ENCODE measurements at places on chromosomes 2 and 18. TPM values are rescaled to one million over a fixed set of nuclear protein-coding genes. Genes with fewer than 3 reads are reported as not detected.
A peak's percentile ranks its signal among the peaks of the same experiment; 100 is the strongest.

BCL2 gene
- 48.4 TPM for total RNA-seq

TSPYL6 gene
- total RNA-seq: not detected

PLCL1 gene
- total RNA-seq: 3.3 TPM

DPP10 gene
- total RNA-seq: not detected

METTL4 gene
- 19.4 TPM for total RNA-seq

CPO gene
- not detected for total RNA-seq

WDR35 gene
- total RNA-seq: 4.4 TPM

RAB27B gene
- total RNA-seq: 0.52 TPM

HOXD3 gene
- total RNA-seq: not detected

DNA sequence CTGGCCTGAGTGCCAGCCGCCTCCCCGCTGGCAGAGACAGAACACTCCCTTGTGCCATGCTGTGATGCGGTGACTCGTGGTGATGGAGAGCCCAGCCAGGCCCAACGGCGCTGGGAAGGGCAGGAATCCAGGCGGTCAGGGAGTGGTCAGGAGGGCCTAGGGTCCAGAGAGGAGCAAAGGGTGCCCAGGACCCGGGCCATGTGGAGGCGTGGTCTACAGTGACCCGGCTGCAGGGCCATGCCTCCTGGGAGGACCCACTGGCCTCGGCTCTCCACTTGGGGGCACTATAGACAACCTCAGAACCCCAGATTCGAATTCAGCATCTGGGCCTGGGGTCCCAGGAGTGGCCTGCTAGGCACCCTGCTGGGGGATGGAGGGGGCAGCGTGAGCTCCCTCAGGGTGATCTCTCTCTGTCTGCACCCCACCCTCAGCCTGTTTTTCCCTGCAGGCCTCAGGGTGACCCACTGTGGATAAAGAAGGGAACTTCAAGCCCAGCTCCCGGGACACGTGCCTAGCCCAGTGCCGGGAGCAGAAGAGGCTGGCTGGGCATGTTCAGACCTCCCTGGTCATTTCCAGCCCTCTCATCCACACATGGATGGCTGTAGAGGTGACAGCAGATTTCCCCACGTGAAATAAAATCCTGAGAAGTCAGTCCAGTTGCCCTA lies 13.0 kb downstream of the AMER3 start:
- DNase-seq: peak; percentile 15
- no peak overlapping the region for H3K4me3 ChIP-seq
- no peak overlapping the region for H3K27ac ChIP-seq
- no peaks in the 10 kb centered on the region for H3K36me3 ChIP-seq

DNA sequence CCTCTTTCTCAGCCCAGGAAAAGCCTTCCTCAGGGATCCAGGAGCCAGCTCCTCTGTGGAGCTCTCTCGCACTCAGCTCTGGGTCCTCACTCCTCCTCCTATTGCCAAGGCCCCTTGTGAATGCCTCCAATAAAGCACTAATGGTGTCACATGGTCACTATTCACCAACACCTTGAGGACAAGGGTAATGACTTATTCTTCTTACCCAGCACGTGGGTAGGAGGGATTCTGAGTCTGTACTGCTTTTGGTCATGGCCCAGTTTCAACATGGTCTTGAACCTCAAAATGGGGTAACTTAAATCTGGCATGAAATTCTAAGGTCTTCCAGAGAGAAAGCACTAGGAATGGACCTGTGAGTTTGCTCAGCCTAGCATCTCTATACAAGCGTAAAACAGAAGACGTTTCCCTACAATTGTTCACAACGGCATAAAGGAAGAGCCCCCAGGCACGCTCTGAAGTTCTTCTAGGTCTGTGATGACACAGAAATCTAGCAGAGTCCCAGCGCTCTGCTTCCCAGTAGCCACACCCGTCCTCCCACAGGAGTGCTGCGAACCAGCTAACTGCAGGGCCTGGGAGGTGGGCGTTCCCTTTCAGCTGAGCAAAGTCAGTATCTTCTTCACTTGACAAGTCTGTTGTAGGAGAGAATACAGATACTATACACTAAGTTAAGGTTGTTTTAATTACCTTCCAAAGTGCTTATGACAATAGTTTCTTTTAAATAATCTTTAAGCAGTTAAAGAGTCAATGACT lies 14.6 kb upstream of the KIDINS220 start:
- H3K27me3 ChIP-seq: peaks cover 1% of the 10 kb centered on the region
- no peak overlapping the region for H3K4me3 ChIP-seq
- peaks cover 2% of the 10 kb centered on the region for H3K4me1 ChIP-seq
- DNase-seq: no peak
- no peaks in the 10 kb centered on the region for H3K36me3 ChIP-seq

DNA sequence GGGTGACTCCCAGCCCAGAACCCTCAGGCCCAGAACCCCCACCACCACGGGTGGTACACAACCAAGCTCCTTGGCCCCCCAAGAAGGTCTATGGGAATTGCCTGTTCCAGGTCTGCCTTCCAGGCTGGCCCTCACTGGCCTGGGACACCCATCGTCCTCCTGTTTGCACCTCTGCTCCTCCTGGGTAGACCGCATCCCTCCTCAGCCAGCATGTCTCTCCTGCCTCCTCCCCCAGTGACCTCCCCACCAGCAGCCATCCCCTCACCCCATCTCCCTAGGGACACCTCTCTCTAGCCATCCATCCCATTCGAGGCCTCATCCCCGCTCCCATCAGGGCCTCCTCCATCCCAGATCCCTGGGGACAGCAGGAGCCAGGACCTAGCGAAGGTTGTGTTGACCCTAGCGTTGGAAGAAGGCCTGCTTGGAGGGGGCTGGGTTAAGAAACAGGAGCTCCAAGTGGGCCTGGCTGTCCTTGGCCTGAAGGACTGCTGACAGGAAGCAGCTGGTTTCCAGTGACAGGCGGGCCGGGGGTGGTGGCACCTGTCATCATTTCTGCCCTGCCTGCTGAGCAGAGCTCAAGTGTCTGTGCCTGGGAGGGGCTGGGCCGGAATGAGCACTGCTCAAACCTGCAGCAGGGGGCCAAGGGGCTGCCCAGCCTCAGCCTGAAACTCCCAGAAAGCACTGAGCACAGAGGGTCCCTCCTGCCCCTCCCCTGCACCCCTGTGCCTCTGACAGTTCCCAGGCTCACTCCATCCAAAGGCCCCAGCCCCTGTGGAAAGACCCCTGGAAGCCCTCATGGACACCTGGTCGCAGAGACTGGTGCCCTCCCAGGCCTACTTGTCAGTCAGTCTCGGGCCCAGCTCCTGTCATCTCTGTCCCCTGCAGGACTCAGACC lies 96.0 kb upstream of the OTOS start:
- H3K4me1 ChIP-seq: peaks cover 2% of the 10 kb centered on the region
- H3K4me3 ChIP-seq: no peak overlapping the region
- peak; percentile 17 for DNase-seq
- no peaks in the 10 kb centered on the region for H3K36me3 ChIP-seq

DNA sequence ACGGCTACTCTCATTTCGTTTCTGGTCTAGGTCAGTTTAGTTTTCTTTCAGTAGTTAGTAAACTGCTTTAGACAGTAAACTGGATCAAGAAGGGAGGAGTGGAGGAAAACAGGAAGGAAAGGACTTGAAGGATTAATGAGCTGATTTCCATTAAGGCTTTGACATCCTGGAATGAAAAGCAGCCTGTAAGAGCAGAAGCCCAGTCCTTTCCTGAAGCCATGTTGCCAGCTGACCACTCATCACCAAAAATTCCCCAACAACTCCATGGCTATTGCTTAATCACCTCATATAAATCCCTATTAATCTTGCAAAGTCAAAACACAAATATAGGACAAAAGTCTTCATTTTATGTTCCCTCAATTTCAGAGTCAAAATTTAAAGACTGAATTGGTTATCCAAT lies 113.7 kb upstream of the ZFP36L2 start:
- no peaks in the 10 kb centered on the region for H3K4me1 ChIP-seq
- H3K27me3 ChIP-seq: no peaks in the 10 kb centered on the region
- H3K36me3 ChIP-seq: peaks cover 27% of the 10 kb centered on the region
- H3K4me3 ChIP-seq: no peak overlapping the region
- DNase-seq: no peak

DNA sequence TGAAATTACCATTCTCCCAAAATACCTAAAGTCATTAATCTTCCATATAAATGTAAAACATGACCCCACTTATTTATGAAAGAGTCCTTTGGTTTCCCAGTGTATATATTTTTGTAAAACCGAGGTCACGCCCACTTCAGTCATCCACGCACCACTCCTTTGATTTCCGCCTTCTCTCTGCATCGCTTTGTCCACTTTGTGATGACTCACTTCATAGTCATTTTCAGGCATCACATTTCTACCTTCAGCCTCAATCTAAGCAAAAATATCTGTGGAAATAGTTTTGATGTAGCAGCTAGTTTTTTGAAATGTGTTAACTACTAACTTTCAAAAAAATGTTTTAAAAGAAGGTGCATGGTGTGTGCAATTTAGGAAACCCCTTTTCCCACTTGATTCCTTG lies 793.5 kb upstream of the SOX11 start:
- no peaks in the 10 kb centered on the region for H3K27me3 ChIP-seq
- H3K4me1 ChIP-seq: no peaks in the 10 kb centered on the region
- no peaks in the 10 kb centered on the region for H3K36me3 ChIP-seq
- no peak overlapping the region for H3K27ac ChIP-seq
- DNase-seq: no peak
- no peak overlapping the region for H3K4me3 ChIP-seq

DNA sequence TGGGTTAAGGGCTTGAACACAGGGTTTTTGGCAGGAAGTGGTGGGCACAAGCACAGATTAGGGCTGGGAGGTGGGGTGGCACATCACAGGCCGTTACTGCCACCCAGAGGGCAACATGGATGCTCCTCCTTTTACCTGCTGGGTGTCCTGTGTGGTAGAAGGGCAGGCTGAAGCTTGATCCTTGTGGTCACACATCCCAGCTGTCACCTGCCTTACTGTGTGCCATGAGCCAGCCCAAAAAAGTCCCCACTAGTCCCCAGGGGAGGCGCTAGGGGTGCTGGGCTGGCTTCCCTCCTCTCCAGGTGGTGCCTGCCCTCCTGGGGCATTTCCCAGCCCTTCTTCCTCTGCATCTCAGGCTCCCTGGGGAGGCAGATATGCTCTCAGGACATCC lies 50.5 kb upstream of the ALPP start:
- H3K27me3 ChIP-seq: no peaks in the 10 kb centered on the region
- H3K27ac ChIP-seq: no peak overlapping the region
- H3K36me3 ChIP-seq: no peaks in the 10 kb centered on the region
- peaks cover 6% of the 10 kb centered on the region for H3K4me1 ChIP-seq
- H3K4me3 ChIP-seq: no peak overlapping the region

- H3K4me3 ChIP-seq: no peak overlapping the region
- no peaks in the 10 kb centered on the region for H3K27me3 ChIP-seq
- no peaks in the 10 kb centered on the region for H3K36me3 ChIP-seq
- H3K4me1 ChIP-seq: no peaks in the 10 kb centered on the region
These were observed 227.4 kb upstream of the MC4R start for GRCh38 chr18:60599995-60600394.

GRCh38 chr2:180829261-180829660 lies 151.1 kb upstream of the UBE2E3 start:
- H3K27ac ChIP-seq: no peak overlapping the region
- no peak for DNase-seq
- no peaks in the 10 kb centered on the region for H3K4me1 ChIP-seq
- peaks cover 2% of the 10 kb centered on the region for H3K27me3 ChIP-seq
- H3K4me3 ChIP-seq: no peak overlapping the region
- no peaks in the 10 kb centered on the region for H3K36me3 ChIP-seq

GRCh38 chr2:197515739-197516392 lies at the start of gene MOB4:
TSS of gene MOB4 (plus strand) at chr2:197516066. CDS start at chr2:197516087, 21 bp downstream.
- peak within 1 kb of the TSS; percentile 98 for H3K4me3 ChIP-seq
- H3K4me1 ChIP-seq: peaks cover 37% of the 10 kb centered on the region
- peaks cover 4% of the 10 kb centered on the region for H3K36me3 ChIP-seq
- H3K27ac ChIP-seq: peak within 1 kb of the TSS; percentile 89
- H3K27me3 ChIP-seq: no peaks in the 10 kb centered on the region

- peak; percentile 43 for DNase-seq
- H3K4me1 ChIP-seq: peaks cover 2% of the 10 kb centered on the region
- H3K27ac ChIP-seq: no peak overlapping the region
- H3K27me3 ChIP-seq: no peaks in the 10 kb centered on the region
These were observed 22.9 kb downstream of the RBM43 start for GRCh38 chr2:151238527-151239487.

DNA sequence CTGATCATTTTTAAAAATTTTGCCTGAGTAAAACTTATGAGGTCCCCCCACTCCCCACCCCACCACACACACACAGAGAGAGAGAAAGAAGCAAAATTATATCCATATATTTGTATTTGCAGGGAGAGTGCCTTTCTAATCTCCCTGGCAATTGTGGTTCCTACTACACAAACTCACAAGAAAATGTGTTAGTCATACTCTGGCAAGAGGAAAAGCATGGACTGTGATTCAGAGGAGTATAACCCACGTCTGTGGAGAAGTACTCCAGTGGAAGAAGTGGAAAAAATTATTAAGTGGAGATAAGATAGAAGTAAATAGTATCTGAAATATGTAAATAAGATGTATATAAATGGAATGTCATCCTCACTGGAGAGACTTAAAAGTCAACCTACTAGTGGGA lies 114.0 kb downstream of the DSEL start:
- no peak for DNase-seq
- no peaks in the 10 kb centered on the region for H3K36me3 ChIP-seq
- no peak overlapping the region for H3K27ac ChIP-seq
- H3K27me3 ChIP-seq: peaks cover 15% of the 10 kb centered on the region
- H3K4me1 ChIP-seq: peaks cover 6% of the 10 kb centered on the region

- no peak overlapping the region for H3K27ac ChIP-seq
- no peak overlapping the region for H3K4me3 ChIP-seq
- no peaks in the 10 kb centered on the region for H3K36me3 ChIP-seq
- no peaks in the 10 kb centered on the region for H3K4me1 ChIP-seq
- no peaks in the 10 kb centered on the region for H3K27me3 ChIP-seq
These were observed 312.3 kb upstream of the LRRTM4 start for GRCh38 chr2:77834360-77835002.

DNA sequence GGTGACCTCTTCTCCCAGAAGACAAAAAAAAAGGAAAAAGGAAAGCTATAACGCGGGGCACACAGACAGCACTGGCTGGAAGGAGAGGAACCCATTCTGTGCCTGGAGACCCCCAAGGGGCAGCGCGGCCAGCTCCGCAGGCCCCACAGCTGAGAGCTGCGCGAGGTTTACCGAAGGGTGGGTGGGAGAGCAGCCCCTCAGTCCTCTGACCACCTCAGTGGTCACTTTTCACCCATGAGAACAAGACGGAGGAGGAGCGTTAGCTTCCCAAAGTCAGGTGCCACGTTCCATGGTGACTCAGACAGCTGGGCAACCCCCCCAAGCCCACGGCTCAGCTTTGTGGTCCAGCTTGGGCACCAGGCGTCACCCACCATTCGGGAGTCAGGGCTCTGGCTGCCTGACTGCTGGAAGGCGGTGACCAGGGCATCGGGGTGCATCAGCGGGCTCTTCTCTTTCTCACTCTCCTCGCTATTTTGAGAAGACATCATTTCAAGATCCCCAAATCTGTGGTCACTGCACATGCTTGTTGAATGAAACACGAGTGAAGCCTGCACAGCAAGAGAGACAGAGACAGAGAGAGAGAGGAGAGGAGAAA lies 35.2 kb downstream of the RPL31 start:
- no peaks in the 10 kb centered on the region for H3K4me1 ChIP-seq
- no peaks in the 10 kb centered on the region for H3K27me3 ChIP-seq
- no peak overlapping the region for H3K4me3 ChIP-seq
- H3K27ac ChIP-seq: no peak overlapping the region
- no peak for DNase-seq
